NCI-H1694 (cell line): ENCODE measurements at places on chromosomes 6 and 20.

- no peak for DNase-seq
Measured at GRCh38 chr6:138285800-138286199, 67.5 kb upstream of the PBOV1 start.

DNA sequence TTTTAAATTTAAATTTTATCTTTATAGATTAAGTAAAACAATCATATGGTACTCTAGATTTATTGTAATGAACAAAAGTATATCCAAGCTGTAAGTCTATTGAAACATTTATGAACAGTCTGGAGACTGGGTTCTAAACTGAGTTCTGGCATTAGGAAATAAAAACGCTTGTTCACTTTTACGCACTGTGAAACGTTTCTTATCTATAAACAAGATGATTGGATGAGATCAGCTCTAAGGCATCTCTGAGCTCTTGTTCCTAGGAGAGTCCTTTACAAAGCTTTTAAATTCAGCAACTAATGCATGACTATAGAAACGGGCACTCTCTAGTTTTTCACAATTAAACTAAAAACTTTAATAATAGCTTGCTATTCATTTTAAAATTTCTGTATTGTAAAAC lies 6.8 kb downstream of the HUS1B start:
- no peak for DNase-seq

DNA sequence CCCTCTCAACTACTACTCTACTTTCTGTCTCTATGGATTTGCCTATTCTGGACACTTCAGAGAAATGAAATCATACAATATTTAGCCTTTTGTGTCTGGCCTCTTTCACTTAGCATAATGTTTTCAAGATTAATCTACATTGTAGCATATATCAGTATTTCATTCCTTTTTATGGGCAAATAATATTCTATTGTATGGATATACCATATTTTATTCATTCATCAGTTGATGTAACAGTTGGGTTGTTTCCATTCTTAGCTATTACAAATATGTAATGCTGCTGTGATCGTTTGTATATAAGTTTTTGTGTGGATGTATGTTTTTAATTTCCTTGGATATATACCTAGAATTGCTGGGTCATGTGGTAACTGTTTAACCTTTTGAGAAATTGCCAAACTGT lies 23.4 kb downstream of the FAM184A start:
- no peak for DNase-seq

DNA sequence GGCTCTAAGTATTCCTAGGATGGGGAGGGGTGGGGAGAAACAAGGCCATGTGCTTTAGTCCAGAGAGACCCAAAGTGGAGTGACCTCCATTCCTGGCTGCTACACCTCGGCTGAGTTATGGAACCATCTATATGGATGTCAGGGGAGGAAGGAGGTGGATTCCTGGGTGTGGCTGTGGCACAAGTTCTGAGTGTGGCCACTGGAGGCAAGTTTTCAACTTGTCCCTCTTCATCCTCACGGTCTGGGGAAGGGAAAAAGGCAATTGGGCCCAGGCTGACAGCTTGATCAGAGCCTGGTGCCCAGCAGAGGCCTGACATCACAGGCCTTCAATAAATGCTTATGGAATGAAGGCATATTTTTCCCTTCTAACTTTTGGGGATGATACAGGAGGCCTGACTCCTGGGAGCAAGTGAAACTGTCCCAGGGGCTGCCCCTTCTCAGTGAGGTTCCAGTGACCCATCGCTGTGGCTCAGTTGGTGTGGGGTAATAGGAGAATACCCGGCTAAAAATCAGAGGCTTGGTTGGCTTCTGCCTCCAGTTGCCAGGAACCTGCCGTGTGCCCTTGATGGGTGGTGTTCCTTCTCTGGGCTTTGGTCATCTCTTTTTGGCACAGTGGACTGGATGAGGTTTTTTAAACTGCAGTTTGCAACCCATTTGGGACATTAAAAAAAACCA lies 1.8 kb upstream of the ITPR3 start:
- no peak for DNase-seq

DNA sequence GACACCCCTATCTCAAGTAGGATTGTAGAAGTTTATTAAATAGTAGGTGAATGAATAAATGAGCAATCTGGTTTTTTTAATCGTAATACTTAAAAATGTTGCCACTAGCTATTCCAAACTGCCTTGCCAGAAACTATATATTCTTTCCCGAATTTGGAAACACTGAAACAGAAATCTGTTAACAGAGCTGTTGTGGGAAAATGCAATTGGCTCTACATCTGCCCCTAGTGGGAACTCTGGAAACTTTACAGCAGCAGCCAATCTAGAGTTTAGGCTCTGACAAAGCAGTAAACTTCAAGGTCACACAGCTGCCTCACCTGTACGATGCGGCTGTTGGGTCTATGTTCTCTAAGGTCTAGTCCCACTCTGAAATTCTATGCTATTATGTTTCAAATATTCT lies 41.7 kb downstream of the SYNE1 start:
- no peak for DNase-seq

DNA sequence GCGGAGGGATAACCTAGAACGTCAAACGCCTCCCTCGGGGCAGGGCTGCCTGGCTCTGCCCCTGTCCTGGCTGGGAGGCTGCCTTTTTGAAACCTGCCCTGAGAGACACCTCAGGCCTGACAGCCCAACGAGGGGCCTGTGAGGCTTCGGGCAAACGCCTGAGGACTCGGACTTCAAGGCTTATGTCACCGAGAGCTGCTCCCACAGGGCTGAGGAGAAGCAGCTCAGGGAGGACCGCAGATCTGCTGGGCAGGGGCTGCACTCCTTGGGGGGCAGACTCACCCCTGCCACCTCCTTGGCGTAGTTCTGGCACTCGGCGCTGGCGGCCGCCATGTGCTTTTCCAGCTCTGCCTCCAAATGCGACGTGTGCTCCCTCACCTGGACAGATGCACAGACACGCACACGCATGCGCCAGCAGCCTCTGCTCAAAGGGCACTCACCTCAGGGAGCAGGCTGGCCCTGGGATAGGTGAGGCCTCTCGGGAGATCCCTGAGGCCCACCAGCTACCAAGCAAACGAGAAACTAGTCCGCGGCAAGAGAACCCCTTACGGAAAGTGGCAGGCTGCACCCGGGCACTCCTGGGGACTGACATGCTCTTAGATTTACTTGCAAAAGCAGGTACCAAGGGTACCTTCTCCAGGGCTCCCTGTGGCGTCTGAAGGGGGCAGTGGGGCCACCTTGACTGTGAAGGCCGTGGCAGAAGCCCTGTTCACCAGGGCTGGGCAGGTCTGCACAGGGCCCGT lies 49.6 kb downstream of the DSTN start:
- no peak for DNase-seq

DNA sequence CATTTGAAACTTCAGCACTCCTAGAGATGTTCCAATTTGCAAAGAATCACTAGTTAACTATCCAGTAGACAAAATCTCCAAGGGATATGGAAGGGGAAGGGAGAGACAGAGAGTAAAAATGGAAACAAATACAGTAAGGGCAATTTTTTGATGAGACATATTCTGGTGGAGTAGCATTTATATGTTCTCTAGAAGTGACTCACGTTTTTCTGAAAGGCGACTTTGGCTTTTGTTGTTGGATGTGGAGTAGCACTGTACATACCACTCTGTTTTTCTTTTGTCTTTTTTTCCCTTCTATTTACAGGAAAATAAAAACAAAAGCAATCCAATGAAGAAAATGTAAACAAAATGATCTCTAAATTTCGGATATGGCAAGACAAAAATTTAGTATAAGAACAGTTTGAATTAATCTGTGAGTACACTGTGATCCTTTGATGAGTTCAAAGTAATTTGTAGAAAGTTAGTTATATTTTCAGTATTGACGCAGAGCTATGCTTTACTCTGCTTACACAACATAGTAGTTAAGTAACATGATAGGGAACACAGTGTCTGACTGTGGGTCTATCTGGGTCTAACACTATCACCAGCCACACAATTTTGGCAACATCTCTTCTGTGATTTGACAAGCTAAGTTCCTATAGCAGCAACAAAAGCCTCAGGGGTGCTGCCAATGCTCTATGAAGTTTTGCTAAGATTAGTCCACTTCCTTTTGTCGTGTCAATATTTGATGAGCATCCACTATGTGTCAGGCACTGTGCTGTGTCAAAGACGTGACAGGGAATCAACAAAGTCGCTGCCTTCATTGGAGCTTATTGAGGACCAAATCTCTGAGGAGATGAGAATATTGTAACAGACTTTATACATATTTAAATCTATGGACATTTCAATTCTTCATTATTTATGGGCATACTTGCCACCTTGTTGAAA lies 27.3 kb upstream of the TAGAP start:
- DNase-seq = no peak

GRCh38 chr20:35515949-35516645 lies 13.4 kb downstream of the C20orf173 start:
- DNase-seq = no peak
